Right renal pelvis (tissue), 4 donors: ENCODE measurements at places on chromosomes 7 and 10.

GRCh38 chr7:725223-726005 is 1.1 kb upstream of the DNAAF5 start:
- no peak for DNase-seq

GRCh38 chr7:1210321-1210978 is 22.2 kb upstream of the UNCX start:
- no peak for DNase-seq

DNA sequence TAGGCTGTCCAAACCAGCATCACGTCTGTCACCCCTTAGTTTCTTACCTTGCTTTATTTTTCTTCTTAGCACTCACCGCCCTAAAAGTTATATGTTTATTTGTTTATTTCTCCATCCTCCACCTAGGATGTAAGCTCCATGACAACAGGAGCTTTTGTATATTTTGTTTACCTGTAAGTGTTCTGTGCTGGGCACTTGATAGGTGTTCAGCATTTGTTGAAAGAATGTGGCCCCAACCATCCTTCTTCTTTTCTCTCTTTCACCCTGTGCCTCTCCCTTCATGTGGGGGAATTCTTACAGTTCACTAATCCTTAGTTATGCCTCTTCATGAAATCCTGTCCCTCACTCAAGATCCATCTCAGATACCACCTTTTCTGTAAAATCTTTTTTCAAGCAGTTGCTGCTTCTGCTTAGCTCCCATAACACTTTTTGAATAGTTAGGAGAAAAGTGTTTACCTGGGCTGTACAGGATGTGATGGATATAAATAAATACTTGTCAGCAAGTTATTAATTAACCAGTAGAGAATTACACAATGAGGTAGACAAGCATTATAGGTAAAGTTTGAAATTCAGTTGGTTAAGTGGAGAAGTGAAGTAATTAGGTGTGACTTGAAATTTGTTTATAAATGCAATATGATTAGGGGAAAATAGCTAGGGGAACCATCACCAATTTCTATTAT is 9.7 kb downstream of the AHR start:
- DNase-seq = no peak

- no peak for DNase-seq
These were observed 82.9 kb downstream of the HYCC1 start for GRCh38 chr7:22931011-22931410.

- DNase-seq = no peak
These were observed 135.1 kb downstream of the NRBF2 start for GRCh38 chr10:63268149-63268797.

DNA sequence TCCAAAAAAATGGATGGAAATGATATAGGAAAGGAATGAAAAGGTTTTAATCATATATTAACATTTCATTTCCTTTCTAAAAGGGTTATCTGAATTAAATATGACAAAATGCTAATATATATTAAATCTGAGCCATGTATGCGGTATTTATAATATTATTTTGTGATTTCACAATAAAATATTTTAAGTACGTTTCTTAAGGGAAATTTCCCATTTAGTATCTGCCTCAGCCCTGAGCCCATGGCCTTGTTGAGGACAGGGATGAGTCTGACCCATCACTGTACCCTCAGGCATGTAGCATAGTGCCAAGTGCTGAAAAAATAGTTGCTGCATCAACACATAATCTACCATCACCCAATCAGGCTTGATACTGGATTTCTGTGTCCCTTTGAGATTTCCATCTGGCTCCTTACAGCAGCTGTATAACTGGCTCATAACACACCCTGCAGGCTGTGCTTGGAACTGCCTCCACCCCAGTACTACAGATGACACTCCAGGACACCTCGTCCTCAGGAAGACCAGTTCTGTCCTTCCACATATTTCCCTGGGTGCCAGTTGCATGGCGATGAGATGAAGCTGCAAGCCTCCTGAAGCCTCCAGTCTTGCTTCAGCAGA is 59.4 kb upstream of the ASAH2 start:
- DNase-seq = no peak

- DNase-seq = no peak
These were observed 415.1 kb downstream of the PAXIP1 start for GRCh38 chr7:154587792-154588191.

DNA sequence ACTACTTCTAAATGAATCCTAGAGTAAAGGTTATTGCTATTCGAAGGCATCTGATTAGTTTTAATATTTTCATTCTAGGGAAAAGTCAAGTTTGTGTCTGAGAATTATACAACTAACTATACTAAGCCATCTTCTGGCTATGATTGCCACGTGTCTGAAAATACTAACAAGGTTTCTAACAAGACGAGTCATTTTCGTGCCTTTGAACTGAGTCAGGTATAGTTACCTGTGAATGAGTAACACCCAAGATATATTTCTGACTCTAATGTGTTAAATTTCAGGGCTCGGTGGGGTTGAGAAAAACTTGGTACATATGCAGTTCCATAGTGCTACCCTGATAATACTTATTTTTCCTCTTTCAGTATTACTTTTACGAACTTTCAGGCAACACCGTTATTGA is 35.5 kb downstream of the TASOR2 start:
- DNase-seq = no peak

DNA sequence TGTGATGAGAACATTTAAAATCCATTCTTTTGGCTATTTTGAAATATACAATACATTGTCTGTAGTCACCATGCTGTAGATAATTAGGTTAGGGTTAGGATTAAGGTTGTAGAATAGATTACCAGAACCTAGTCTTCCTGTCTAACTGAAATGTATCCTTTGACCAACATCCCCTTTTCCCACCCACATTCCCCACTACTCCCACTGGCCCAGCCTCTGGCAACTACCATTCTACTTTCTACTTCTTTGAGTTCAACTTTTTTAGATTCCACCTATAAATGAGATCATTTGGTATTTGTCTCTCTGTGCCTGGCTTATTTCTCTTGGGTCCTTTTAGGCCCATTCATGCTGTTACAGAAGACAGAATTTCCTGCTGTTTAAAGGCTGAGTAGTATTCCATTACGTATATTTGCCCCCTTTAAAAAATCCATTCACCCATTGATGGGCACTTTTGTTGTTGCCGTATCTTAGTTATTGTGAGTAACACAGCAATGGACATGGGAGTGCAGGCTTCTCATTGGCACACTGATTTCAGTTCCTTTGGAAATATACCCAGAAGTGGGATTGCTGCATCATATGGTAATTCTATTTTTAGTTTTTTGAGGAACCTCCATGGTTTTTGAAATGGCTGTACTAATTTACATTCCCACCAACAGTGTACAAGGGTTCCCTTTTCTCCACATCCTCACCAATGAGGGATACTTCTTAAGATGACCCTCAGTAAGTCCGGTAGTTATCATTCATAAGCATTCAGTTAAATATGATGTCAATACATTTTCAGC is 104.0 kb downstream of the RALA start:
- no peak for DNase-seq

- no peak for DNase-seq
These were observed 136.3 kb upstream of the FZD1 start for GRCh38 chr7:91127959-91128358.

- no peak for DNase-seq
These were observed 174.1 kb downstream of the SKAP2 start for GRCh38 chr7:26690135-26690805.

DNA sequence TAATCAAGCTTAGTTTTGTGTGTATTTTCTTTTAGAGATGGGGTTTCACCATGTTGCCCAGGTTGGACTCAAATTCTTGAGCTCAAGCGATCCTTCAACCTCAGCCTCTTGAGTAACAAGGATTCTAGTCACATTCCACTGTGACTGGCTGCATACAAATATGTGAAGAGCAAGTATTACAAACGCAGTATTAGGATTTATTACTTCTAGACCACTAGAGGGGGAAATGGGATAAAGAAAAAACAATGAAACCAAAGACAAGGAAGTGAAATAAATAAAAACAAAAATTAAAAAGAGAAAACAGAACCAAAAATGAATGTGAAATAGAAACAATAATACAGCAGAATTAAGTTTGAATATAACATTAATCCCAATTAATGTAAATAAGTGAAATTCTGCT is 308.7 kb downstream of the ANKRD30A start:
- DNase-seq = no peak

- DNase-seq = no peak
These were observed 9.4 kb upstream of the PIK3CG start for GRCh38 chr7:106855540-106856132.

GRCh38 chr7:68258609-68259008 is 1262.0 kb downstream of the TYW1 start:
- DNase-seq = peak; percentile 35

- DNase-seq = no peak
These were observed 3.1 kb downstream of the CYP17A1 start for GRCh38 chr10:102834143-102834542.

- no peak for DNase-seq
These were observed 17.0 kb downstream of the CDK14 start for GRCh38 chr7:90613088-90613498.

DNA sequence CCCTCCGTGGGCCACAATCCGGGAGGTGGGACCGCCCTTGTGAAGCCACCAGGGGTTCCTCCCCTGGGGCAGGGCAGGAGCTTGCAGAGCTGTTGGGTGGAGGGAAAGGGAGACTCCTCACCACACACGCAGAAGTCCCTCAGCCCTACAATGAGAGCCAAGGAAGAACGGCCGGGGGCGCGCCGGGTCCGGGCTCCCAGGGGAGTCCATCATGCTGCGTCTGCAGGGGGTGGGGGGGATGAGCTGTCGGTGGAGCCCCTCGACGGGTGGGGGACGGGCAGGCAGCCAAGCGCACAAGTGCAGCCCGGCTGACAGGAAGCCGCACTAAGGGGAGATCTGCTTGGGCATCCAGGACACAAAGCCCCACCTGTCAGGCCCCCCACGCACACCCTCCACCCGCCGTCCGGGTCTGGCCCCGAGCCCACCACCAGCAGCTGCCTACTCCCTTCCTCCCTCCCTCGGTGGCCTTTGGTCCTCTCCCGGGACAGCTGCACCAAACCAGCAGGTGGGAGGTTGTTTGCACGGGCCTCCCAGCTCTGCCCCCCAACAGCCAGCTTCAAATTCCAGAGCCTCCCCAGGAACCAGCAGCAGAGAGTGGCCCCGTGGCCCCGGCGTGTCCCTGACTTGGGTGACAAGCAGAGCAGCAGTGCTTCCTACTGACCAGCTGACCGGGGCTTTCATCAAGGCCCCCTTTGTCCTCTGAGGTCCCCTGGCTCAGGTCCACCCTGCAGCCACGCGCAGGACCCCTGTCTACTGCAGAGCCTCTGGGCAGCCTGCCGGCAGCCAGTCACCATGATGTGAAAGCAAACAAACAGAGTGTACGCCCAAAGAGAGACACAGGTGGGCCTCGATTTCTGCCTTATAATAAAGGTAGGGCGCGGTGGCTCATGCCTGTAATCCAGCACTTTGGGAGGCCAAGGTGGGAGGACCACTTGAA is 50.3 kb downstream of the HIP1 start:
- DNase-seq = peak; percentile 14

GRCh38 chr10:124079864-124080263 is 13.5 kb downstream of the CHST15 start:
- no peak for DNase-seq

DNA sequence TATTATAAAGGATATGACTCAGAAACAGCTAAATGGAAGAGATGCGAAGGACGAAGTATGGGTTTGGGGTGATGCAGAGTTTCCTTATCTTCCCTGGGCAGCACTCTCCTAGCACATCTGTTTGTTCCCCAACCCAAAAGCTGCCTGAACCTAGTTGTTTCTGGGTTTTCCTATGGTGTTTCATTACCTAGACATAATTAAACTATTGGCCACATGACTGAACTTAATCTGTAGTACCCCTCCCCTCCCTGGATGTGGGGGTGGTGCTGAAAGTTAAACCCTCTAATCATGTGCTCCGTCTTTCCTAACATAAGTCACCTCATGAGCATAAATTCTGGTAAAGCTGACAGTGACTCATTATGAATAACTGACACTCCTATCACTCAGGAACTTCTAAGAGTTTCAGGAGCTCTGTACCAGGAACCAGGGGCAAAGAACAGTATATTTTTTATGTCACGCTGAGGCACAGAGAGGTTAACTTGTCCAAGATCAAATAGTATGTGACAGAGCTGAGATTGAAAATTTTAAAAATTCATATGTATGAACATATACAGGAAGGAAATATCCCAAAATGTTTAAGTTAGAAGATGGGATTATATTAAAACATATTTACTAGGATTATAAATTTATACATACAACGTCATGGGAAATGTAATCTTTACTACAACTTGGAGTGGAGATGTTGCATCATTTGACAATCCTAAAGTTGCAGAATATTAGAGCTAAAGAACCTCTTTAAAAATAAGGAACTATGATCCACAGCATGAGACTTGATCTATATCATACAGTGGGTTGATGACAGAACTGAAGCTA is 4.8 kb downstream of the STRIP2 start:
- DNase-seq = no peak

GRCh38 chr7:131556053-131556908 is at the start of gene PODXL:
TSS of gene PODXL (minus strand) at chr7:131556628. CDS start at chr7:131556359, 269 bp downstream.
- DNase-seq = no peak

GRCh38 chr10:17650416-17650815 is 6.5 kb downstream of the STAM start:
- DNase-seq = no peak

- no peak for DNase-seq
These were observed 27.7 kb upstream of the MICU1 start for GRCh38 chr10:72653383-72654096.

- DNase-seq = no peak
These were observed 13.6 kb downstream of the BMPR1A start for GRCh38 chr10:86769991-86770390.

GRCh38 chr10:133438711-133439273 is 14.4 kb upstream of the SPRN start:
- no peak for DNase-seq

GRCh38 chr7:107693396-107693795 is 32.8 kb downstream of the SLC26A4 start:
- DNase-seq = no peak

DNA sequence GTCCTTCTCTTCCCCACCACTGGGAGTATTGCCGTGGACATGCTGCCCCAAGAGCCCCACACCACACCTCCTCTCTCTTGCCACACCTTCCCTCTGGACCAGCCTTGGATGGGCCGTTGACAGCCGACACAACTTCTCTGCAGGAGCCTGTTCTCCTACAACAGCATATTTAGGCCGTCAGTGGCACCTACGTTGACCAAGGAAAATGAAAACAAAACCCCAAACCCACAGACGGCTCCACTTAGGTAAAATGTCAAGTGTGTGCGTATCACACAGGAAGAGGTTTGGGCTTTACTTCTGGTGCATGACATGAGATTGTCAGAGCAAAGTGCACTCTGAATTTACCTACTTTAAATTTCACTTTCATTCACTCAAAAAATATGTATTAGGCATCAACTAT is 246.6 kb downstream of the ZMYND11 start:
- DNase-seq = no peak

GRCh38 chr7:96737545-96738050 is 28.0 kb upstream of the SEM1 start:
- DNase-seq = no peak

DNA sequence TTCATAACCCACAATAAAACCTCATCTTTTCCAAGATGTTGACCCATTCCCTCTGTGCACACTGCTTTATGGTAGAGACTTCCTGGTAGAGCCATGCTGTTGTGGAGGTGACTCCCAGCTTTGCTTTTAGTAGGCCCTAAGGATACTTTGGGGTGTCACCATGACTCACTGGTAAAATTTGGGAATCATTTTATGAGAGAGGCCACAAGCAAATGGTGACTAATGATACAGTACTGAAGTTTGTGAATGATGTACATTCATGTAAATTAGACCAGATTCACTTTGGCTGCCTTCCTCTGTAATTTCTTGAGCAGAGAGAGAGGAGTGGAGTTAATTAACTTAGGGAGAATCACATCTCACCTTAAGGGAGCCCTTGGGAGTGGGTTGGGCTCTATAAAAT is 686.5 kb downstream of the LRMDA start:
- DNase-seq = no peak
